ENCODE measurements at places on chromosomes 2 and 18.

- DNase-seq = peak; percentile 10
Measured at GRCh38 chr2:241858206-241859016, at the start of gene PDCD1. Gene PDCD1 (minus strand): TSS chr2:241858894. CDS start chr2:241858838, 56 bp downstream.

GRCh38 chr2:113705982-113706523 lies 50.4 kb downstream of the SLC35F5 start:
- DNase-seq = no peak

DNA sequence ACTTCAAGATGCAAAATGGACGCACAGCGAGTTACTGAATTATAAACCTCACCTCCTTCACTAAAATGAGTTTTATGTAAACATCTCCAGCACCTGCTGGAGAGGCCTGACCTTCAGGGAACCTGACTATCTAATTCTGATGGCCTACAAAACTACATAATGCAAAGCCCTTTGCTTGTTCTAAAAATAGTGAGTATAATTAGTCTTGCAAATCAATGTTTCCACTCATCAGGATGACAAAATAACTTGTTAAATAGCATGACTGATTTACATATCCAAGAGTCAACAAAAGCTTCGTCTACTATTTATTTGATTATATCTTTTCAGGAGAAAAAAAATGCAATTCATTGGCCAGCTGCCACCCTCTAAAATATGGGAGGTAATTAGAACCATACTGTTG lies 326.3 kb upstream of the MC4R start:
- DNase-seq = peak; percentile 8

- DNase-seq = peak; percentile 74
Measured at GRCh38 chr2:219249203-219249980, 3.7 kb upstream of the TUBA4B start.

DNA sequence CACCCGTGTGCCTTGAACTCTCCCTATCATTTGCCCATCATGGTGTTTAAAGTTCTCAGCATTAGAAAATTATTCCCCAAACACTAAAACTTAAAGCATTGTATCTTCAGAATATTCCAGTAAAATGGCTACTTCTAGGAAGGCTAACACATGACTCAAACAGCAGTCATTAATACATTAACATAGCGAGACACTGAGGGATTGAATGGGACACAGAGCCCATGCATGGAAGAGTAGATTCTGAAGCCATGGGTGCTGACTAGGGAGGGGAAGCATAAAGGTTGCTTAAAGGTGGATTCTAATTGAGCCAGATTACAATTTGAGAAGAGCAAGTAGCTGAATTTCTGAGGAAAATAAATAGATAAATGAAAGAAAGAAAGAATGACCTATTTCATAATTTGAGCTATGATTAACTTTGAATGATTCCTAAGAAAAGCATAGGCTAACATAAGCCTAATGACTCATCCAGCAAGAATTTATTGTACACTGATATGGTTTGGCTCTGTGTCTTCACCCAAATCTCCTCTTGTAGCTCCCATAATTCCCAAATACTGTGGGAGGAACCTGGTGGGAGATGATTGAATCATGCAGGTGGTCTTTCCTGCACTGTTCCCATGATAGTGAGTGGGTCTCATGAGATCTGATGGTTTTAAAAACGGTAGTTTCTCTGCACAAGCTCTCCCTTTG lies 79.8 kb upstream of the PIK3C3 start:
- DNase-seq = no peak

DNA sequence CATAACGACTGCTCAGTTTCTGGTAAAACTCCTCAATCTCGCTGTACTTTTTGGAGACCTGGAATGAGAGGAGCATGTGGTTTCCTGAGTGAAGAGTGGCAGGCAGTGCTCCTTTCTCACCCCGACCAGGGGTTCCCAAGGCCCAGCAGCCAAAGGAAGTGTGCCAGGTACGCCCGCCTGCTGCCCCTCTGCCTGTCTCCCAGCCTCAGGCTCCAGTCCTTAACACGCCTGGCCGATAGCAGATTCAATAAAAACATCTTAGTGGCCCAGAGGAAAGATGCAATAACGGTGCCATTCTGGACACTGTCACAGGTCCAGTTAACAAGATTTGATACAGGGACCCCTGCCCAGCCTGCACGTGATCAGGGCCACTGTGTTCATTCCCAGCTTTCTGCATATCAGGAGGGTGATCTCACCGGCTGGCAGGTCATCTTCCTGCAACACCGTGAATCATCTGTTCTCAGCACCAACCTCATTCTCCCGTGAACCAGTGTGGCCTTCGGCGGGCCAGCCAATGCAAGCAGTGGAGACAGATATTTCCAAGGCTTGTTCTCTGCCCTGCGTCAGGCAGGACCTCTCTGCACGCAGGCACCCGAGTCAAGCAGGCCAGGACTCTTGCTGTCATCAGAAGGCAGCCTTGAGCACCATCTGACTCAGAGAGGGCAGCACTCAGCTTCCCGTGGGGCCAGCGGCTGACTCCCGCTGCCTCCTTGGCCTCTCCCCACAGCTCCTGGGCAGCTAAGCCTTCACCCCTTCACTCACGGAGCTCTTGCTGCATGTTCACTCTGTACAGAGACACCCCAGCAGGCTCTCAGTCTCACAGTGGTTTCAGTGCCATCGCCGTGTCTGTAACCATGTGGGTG lies 9.5 kb downstream of the HS1BP3 start:
- no peak for DNase-seq

DNA sequence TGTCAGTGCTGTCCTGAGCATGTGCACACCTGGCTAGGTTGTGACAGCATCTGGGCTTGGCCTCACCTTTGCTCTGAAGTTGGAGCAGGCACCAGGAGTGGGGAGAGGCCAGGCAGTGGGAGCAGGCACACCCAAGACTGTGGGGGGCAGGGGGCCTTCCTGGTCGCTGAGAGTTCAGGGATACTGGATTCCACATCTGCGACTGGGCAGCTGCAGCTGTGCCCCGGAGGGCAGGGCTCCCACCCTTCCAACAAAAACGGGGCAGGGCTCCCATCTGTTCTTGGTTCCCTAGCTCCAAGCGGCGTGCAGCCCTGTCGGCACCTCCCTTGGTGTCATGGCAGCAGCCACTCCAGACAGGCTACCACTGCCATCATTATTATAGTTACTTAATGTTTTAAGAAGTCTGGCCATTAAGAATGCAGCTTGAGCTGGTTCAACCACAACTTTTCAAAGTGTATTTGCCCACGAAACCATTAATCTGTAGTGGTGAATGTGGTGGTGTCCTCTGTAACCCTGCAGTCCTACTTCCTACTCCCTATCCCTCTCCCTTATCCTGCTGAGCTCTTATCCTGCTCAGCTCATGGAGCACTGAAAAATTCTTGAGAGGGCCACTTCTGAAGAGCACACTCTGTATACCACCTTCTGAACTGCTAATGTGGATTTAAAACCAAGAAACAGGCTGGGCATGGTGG lies 48.0 kb upstream of the RAB1A start:
- no peak for DNase-seq

DNA sequence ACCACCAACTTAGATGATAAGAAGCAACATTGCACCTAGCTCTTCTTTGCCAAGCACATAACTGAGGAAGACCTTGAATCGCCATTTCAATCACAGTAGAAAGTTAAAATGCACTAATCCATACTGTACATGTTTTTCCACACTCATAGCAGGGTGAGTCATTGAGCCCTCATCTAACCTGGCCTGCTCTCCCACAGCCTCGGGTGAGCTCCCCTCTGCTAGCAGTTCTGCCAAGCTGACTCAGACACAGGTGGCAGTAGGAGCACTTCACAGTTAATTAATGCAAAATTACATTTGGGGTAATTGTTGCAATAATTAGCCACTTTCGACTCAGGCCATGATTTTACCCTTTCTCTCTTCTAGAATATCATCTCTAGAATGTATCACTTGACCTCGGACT lies 1632.8 kb upstream of the CELF4 start:
- DNase-seq = no peak

- DNase-seq = no peak
Measured at GRCh38 chr2:195181059-195181705, 475.8 kb upstream of the SLC39A10 start.

GRCh38 chr2:231433990-231434389 lies 30.3 kb downstream of the NCL start:
- DNase-seq = no peak

DNA sequence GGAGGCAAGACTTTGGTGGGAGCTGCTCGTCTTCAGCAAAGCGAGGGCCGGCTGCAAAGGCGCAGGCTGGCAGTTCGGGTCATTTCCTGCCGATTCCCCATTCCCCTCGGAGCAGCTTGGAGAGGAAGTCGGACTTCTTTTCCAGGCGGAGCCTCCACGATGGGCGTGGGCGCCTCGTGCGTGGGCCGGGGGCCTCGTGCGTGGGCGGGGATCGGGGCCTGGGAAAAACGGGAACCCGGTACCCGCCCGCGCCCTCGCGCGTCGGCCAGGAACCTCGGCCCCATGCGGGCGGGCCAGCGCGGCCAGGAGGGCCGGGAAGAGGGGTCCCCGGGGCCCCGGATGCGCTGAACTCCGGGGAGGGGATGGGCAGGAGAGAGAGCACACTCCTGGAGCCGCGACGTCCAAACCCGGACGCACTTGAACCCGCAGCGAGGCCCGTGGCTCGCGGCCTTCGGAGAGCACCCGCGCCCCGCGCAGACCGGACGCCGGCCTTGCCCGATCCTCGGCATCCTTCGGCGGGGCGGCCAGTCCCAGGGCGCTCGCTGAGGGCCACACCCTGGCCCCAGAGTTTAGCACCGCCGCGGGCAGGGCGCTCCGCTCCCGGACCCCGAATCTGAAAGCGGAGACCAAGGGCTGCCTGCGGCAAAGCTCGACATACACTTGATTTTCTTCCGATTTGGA lies 368.4 kb downstream of the MTX2 start:
- DNase-seq = peak; percentile 49

GRCh38 chr2:14316594-14316993 lies 315.9 kb upstream of the LRATD1 start:
- no peak for DNase-seq

DNA sequence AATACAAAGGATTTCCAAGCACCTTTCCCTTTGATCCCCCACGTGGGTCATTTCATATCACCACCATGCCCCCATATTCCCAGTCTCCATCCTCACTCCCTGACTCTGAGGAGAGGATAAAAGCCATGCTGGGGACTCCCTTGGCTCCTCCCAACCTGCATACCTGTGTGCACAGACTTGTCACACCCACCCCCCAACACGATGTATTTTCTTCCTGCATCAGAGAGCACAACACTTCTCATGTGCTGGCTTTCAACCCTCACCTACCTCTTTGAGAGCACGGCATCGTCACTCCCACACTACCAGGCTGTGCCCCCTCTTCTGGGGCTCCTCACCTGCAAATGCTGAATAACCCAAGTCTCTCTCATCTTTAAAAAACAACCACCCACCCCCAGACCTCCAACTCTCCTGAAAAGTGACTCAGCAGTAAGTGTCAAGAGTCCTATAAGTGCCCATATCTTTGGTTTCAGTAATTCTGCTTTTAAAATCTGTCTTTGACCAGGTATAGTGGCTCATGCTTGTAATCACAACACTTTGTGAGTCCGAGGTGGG lies 53.1 kb downstream of the AP1S3 start:
- DNase-seq = no peak

DNA sequence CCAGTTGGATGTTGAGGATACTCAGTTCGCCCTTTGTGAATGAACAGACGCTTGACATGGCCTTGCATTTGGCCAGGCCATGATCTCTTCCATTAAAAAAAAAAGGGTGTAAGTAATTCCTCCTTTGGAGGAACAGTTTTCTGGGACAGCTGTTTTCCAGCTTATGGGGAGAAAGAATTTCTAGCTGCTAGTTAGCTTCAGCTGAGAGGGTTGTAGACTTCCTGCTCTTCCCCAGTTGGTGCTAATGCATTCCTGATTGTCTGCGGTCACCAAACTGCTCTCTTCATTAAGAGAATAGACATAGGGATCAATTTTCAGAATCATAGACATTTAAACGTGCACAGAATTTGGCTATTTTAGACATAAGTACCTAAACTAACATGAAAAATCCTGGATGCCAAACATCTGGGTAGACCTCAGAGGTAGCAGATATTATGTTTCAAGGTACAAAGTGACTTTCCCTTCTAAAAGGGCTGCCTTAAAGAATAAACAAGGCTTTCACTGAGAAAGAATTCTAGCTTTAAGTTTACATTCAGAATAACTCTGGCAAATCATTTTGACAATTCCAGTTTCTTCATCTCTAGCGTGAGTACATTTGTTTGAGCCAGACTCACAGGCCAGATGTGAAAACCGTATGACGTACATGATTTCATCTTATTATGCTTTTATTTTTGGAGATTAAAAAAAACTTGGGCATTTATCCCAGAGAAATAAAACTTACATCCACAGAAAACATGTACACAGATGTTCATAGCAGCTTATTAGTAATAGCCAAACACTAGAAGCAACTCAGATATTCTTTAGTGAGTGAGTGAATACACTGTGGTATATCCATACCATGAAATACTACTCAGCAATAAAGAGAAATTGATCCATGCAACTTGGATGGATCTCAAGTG lies 71.2 kb downstream of the MAIP1 start:
- no peak for DNase-seq

DNA sequence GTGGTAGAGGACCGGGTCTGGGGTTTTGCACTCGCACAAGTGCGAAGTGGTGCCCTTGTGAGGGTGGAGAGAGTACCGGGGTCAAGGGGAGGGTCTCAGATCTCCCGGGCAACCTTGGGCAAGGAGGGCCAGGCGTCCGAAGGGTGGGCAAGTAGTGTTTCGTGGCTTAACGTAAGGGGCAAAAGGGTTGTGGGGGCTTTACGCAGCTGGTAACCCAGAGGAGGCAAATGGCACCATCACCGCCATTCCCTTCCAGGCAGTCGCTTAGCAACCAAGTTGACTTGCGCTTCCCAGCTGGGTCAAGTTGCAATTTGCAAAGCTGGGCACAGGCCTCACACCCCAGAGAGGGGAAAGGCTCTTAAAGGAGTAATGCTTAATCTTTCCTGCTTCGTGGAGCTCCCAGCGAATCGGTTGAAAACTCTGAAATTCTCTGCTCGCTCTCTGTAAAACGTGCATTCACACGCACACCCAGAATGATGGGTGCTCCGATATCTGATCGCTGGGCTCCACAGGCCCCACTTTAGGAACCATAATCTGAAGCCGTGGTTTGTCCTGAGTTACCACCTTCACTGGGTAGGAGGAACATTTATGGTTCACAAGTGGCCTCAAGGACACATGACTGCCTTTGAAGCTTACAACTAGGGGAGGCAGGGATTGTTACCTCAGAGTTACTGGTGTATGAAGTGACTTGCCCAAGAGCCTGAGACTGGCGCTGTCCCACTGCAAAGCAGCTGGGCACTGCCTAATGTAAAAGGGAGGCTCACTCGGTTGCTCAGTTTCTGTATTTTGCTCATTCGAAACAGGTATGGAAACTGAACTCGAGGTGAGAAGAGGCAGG lies 127.9 kb downstream of the UXS1 start:
- DNase-seq = no peak

GRCh38 chr2:172336681-172337080 lies 90.7 kb upstream of the ITGA6 start:
- DNase-seq = no peak

GRCh38 chr18:13625355-13625754 lies 101.0 kb downstream of the FAM210A start:
- DNase-seq = no peak

- DNase-seq = no peak
Measured at GRCh38 chr18:63306819-63307550, 12.6 kb downstream of the BCL2 start.

GRCh38 chr18:2981212-2981728 lies 31.7 kb downstream of the LPIN2 start:
- no peak for DNase-seq

- no peak for DNase-seq
Measured at GRCh38 chr2:216478791-216479190, 19.9 kb upstream of the RPL37A start.

GRCh38 chr18:10145546-10145945 lies 231.7 kb downstream of the VAPA start:
- no peak for DNase-seq

- DNase-seq = no peak
Measured at GRCh38 chr2:6082625-6083018, 390.4 kb downstream of the SOX11 start.
